ENCODE measurements at places on chromosomes 2 and 18.
A peak's percentile ranks its signal among the peaks of the same experiment; 100 is the strongest.

GRCh38 chr18:74745633-74746403, 148.1 kb downstream of the ZNF407 start:
- DNase-seq = peak; percentile 39

DNA sequence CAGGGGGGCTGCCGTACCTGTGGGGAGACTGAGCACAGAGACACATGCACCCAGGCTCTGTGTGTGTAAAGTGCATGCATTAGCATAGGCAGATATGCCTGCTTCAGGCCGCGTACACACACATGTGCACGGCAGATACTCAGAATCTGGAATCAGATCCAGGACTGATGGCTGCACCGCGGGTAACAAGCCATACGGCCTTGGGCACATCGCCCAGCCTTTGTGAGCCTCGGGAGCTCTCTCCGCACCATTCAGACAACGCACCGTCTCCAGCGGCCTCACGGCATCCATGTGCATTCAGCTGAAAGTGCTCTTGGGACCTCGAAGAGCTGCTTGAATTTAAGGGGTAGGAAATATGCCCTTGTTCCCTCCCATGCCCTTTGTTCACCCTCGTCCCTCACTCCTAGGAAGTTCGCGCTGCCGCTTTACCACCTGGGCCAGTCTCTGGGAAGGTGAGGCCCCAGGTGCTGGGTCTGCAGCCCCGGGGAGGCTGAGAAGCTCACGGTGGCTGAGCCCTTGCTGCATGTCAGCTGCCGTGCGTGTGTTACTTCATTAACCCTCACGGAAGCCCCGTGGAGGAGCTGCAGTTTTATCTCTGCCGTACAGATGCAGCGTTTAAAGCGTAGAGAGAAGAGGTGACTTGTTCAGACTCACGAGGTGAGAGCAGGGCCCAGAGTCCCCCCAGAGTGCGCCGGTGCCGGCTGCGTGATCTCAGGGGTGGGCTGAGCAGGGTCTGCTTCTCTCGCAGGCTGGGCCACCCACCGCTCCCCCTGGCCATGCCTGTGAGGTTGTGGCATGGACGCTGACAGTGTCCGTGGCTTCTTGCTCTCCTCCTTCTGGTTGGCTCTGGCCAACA, 377.7 kb upstream of the MYT1L start:
- DNase-seq = no peak

GRCh38 chr18:78376046-78376445, 603.6 kb upstream of the SALL3 start:
- no peak for DNase-seq

DNA sequence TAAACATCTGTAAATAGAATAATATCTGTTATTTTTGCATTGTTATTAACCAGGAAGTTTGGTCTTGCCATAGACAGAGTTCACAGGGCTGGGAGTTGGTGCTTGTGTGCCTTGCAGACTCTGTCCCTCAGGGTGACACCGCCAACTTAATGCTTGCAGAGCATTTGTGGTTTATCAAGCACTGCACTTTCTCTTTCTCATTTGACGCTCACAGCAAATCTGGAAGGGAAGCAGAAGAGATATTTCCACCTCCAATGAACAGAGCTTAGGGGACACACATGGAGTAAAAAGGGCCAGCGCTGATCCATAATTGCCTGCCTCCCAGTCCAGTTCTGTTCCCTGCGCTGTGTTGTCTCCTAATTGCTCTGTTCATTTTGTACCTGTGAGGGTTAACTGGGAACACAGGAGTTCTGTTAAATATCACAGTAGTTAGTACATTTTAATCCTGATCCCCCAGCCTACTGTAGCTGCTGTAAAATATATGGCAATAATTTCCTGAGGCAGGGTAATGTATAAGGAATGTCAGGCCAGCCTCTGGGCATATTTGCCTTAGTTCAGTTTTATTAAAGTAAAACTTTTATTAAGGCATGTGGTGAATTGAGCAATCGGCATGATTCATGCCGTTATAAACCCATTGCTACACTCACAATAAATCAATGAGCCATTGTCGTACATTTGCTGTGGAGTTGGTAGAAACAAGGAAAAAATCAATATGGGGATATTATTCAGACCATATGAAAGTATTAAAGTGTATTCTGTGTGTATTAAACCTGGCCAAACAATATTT, 182.5 kb upstream of the OSR1 start:
- DNase-seq = no peak

GRCh38 chr2:227366769-227367426, 12.2 kb downstream of the TM4SF20 start:
- no peak for DNase-seq

DNA sequence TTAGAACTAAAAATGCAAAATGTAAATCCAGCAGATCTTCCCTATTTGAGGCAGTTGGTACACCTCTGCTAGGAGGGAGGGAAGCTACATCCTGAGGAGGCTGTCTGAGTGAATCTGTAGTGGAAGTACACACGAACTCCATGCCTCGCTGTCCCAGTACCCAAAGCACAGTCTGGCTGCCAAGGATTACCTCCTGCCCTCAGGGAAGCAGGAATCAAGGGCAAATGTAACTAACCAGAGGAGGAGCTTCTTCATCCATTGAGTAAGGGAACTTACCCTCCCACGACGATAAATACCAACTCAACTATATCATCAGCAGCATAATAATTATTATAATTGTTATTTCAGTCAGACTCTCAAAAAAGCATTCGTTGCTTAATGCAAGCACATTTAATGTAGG, 2.1 kb downstream of the DHRS9 start:
- DNase-seq = no peak

- DNase-seq = no peak
Measured at GRCh38 chr2:11647834-11648600, 22.0 kb downstream of the NTSR2 start.

- no peak for DNase-seq
Measured at GRCh38 chr2:44959855-44960254, 18.4 kb downstream of the SIX3 start.

DNA sequence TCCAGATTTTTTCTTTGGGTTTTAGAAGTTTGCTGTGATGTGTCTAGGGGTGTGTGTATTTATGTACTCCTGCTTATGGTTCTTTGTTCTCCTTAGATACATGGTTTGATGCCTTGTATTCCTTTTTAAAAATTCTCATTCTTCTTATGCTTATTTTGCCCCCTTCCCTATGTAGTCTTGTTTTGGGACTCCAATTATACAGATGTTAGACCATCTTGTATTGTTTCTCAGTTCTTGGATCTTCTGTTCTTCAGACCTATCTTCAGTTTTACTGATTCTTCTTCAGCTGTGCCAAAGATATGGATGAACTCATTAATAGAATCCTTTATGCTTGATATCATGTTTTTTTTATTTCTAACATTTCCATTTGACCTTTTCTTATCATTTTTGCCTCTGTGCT, 14.2 kb upstream of the MSL3B start:
- no peak for DNase-seq

GRCh38 chr2:238143239-238143951, 4.9 kb downstream of the KLHL30 start:
- no peak for DNase-seq

DNA sequence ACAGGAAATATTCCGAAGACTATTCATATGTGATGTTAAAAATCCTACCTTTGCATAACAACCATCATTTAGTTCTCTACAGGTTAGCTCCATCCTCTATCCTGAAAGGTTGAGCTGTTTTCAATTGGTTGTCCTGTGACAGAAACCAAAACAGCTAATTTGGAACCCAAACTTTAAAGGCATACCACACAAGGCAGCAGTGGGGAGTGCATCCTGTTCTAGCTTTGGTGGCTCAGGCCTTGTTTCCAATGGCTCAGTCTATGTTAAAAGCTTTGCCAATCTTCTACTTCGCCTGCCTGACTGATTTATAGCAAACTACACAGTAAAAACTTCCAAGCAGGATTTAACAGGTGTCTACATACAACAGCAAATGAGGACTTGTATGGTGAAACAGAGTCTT, 3.2 kb downstream of the CD226 start:
- no peak for DNase-seq

DNA sequence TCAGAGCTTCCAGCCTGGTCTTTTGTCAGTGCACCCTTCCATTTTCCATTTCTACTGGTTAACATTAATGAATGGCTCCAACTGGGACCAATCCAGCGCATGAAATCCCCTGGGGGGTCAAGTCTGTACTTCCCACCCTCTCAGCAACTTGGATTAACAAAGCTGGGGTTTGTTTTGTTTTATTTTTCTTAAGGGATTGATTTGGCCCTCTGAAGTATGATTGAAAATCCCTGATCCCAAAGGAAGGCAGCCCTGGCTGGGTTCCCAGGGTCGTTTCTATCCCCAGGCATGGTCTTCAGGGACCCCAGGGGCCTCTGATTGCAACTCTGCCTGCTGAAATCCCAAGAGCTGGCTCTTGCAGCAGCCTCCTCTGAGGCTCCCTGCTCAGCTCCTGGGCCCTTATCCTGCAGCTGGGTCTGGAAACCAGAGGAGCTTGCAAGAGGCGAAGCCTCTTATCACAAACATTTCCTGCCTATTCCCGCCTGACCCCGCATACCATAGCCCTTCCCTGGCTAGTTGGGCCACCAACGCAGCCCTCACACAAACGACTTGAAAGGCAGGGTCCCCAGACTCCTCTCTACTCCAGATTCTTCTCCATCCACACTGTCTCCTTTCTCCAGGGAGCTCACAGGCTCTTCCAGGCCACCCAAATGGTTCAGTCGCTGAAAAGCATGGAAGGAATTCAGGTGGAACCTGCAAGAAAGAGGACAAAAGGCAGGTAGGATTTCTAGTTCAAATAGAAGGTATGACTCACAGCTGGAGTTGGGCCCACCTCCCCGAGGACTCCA, 109.7 kb upstream of the PKDCC start:
- DNase-seq = peak; percentile 69

DNA sequence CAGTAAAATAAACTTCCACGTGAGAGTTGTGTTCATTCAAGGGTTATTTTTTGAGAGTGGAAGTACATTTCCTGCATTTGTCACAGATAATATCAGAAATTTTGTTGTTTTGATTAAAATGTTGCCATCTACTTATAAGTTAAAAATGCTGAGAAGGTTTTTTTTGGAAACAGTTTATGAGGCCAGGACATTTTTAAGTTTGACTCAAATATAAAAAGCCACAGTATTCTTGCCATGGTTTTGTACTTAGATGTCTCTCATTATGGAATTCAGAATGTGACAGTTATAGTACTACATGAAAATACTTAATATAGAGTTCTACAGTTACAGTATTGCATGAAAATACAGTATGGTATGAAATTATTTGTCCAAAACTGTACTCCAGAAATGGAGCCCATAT, 44.1 kb downstream of the PDK1 start:
- DNase-seq = no peak

- no peak for DNase-seq
Measured at GRCh38 chr2:49262801-49263560, 108.7 kb upstream of the FSHR start.

- DNase-seq = no peak
Measured at GRCh38 chr2:68726608-68727367, 7.8 kb upstream of the ARHGAP25 start.

DNA sequence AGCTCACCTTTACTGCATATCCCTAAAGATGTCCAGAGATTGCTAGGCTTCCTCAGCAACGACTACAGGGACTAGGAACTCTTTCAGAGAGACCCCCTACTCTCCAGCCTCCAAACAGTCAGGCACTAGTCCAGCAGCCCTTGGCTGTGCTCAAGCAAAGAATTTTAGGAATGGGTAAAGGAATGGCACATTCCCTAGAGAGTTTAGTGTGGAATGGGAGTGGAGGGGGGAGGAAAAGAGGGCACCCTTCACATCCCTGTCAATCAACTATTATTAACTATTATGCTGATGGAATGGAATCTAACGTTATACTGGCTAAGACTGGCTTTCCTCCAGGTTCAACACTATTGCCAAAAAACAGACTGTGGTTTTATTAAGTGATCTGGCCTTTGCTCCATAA, 64.8 kb downstream of the IKZF2 start:
- no peak for DNase-seq

- DNase-seq = no peak
Measured at GRCh38 chr18:21406116-21406515, 164.1 kb downstream of the GREB1L start.

- DNase-seq = no peak
Measured at GRCh38 chr2:147017951-147018645, 826.7 kb upstream of the ACVR2A start.

GRCh38 chr18:10453806-10454680, at the start of gene APCDD1:
Gene APCDD1, plus strand, starts transcription at chr18:10454635. Its CDS starts 347 bp downstream, at chr18:10454982.
- DNase-seq = no peak

DNA sequence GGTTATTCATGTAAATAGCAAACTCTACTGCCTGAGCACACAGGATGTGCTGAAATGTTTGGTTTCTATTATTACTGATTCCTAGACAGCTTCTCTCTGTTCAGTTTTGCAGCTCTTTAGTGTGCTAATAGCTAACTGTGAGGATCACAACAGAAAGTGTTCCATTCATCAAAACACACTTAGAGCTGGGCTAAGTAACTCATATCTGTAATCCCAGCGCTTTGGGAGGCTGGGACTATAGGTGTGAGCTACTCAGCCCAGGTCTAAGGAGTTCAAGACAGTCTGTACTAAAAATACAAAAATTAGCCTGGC, 63.2 kb downstream of the MOGAT1 start:
- DNase-seq = no peak

DNA sequence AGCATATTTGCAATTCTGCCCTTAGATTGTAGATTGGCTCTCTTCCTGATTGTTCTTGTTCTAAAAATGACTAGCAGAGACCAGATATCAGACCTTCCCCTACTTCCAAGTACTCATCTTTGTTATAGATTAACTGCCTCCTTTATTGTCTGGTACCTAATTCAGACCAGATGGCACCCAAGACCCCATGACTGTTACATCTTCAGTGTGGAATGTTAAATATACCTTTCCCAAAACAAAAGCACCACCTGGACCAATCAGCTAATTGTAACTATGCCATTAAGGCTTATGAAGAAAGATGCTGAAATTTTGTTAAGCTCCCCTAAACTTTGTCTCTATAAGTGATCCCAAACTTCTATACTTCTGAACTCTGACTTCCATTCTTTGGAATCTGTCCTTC, 12.0 kb upstream of the TFPI start:
- no peak for DNase-seq

GRCh38 chr2:228916416-228917090, 354.5 kb downstream of the PID1 start:
- DNase-seq = no peak

DNA sequence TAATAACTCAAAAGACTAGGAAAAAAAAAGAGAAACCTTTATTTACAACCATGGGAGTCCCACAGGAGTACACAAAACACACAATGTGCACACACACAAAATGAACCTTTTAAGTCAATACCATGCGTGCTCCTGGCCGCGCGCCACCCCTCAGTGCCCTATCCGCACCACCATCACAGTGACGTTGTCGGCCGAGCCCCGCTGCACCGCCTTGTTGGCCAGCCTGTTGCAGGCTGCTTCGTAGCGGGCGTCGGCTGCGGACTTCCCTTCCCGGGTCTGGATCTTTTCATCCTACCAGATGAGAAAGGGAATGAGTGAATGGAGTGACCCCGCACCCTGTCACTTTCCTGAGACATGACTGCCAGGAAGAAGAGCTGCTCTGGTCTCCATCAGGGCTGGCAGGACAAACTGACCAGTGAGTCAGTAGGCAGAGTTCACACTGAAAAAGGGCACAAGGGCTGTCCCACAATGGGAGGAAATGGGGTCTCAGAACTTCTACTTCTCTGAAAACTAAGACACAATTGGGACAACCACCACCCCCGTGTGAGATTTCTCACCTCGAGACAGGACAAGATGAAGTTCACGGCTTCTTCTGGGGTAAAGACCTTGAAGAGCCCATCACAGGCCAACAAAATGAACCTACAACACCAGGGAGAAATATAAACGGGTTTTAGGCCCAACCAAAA, 11.8 kb downstream of the ERFE start:
- DNase-seq = peak; percentile 27
